Caco-2 (cell line): ENCODE measurements at places on chromosomes 1 and 21. TPM values are rescaled to one million over a fixed set of nuclear protein-coding genes. Genes with fewer than 3 reads are reported as not detected.

GRCh38 chr21:45351526-45352275, 53.3 kb upstream of the COL18A1 start:
- DNase-seq = no peak

DNA sequence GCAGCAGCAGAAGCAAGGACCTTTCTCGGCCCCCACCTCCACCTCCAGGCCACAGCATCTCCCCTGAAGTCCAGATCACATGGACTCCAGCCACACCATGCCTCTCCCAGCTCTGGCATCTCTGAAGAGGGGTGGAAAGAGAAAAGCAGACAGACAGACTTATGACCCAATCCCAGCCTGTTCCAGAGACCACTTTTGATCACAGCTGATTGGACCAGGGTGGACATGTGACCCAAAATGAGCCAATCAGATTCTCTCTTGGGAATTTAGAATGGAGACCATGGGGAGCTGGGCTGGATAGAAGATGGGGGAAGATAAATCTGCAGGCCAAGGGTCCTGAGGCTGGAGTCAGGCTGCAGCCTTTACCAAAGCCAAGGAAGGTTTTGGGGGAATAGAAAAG, 16.4 kb downstream of the HTR1D start:
- DNase-seq = no peak

GRCh38 chr21:44949161-44949778, 9.4 kb downstream of the SLX9 start:
- DNase-seq = no peak

GRCh38 chr1:117008656-117009055, 7.1 kb downstream of the CD101 start:
- DNase-seq = no peak

DNA sequence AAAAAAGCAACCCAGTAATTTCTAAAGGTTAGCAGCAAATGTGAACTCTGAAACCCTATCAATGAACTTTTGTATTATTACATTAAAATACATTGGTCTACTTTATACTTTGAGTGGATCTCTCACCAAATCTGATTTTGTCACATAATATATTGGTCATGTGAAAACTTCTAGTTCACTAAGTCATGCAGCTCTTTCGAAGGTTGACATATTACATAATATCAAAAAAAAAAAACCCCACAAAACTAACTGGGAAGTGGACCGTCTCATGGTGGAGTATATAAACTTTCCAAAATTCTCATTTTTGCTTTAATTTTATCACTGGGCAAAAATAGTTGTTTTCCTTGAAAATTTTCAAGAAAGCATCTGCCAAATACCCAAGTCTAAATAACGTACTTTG, 50.4 kb downstream of the GATAD2B start:
- no peak for DNase-seq

- no peak for DNase-seq
These were observed 353.5 kb upstream of the B3GALT2 start for GRCh38 chr1:193539731-193540459.

Gene TACSTD2
- total RNA-seq = 25.6 and 31.9 TPM in 2 replicates

Gene LAMC2
- total RNA-seq = 34.9 and 51.0 TPM in 2 replicates

DNA sequence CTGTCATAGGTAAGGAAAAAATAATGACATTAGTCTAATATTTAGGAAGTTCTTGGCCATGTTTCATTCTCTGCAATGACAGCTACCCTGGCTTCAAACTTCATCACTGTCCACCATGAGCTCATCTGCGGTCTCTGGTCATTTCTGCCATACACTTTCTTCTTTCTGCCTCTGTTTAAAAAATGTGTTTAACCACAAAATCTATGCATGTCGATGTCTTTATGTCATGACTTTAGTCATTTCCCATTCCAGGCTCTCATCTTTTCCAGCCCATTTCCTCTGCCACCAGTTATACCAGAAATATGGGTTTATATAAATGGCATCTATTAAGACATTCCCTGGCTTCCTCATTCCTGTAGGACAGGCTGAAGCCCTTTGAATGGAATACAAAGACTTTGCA, 68.5 kb upstream of the DUSP10 start:
- no peak for DNase-seq

- DNase-seq = no peak
These were observed 20.7 kb downstream of the RGS7 start for GRCh38 chr1:241336335-241336734.

GRCh38 chr1:99017655-99018054, 13.0 kb upstream of the PLPPR5 start:
- no peak for DNase-seq

Gene FAM72D
- 5.1 and 5.9 TPM in 2 replicates for total RNA-seq

Gene SLC9C2
- not detected in 2 replicates for total RNA-seq

DNA sequence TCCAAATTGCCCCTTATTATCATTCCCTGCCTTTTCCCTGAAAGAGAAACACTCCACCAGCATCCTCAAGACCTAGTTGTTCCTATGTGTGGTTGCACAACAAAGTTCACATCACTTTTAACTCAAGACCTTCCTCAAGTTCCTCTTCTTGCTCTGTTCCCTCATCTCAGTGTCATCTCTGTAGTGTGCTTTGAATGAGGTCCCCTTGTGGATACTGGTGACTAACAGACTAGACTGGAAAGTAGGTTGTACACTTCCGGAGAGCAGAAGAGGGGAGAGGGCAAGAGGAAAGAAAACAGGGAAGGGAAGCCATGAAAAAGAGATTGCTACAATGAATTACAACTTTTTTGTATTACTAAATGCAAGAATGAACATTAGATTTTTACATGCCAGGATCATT, 853.8 kb downstream of the USP25 start:
- DNase-seq = no peak

DNA sequence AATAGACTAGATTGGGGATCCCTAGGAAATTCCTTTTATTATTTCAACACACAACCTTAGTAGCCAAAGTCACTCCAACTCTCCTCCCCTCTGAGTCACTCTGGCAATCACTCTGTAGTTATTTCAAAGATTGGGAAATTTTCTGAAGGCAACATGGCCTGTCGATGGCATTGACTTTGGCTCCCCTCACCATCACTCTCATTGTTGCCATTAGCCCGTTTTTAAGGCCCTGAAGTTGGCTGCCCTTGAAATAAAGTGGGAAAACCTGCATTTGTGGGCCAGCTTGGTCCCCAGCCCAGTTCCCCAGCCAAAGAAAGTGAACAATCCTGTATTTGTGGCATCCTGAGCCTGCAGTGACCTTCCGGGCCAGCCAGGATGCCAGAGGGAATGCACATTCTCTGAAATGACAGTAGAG, 52.5 kb downstream of the CDC7 start:
- no peak for DNase-seq

Gene DMRTA2
- total RNA-seq = 3.1 and 3.4 TPM in 2 replicates

DNA sequence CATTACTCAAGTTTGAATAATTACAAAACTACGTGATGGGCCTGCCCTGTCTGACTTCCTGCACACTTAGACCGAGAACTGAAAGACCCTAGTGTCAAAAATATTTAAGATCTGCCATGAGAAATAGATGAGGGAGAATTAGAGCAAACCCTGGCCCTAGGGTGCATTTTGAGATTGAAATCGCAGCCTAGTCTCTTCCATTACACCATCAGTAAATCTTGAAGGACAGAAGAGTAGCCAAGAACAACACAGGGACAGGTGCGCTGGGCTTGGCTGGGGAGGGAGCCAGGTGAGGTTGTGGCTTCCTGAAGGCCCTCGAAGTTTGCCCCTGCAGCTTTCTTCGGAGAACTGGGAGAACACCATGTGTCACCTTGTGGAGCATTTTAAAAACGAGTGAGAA, 36.7 kb upstream of the KIF26B start:
- no peak for DNase-seq

DNA sequence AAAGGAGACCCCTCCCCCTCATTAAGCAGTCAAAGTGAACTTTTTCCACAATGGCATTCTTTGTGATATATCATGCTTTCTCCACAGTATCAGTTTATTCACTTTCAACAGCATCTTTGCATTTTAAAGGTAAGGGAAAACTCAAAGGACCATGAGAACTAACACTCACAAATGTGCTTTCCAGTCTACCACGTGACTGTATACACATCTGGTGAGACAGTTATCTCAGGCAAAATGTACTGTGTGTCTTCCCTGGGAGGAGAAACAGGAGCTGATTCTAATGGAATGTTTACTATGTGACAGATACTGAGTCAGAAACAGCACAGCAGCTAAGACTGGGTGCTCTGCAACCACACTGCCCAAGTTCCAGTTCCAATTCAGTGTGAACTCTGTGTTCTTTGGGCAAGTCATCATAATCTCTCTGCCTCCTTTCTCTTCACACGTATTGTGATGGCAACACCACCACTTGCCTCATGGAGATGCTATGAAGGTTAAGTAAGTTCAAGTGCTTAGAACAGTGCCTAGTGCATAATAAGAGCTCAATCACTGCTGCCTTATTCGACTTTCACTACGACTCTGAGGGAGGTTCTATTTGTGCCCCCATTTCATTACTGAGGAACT, 79.0 kb downstream of the SLC45A1 start:
- peak; percentile 14 for DNase-seq

GRCh38 chr1:233459968-233460367, 132.4 kb downstream of the MAP3K21 start:
- DNase-seq = peak; percentile 4

GRCh38 chr1:185017338-185017737, 28.0 kb upstream of the RNF2 start:
- DNase-seq = no peak

GRCh38 chr1:224592636-224593582, 23.2 kb upstream of the CNIH3 start:
- DNase-seq = no peak
